ENCODE measurements at places on chromosomes 12 and 14.

GRCh38 chr12:111076199-111076598 is 155.8 kb upstream of the MYL2 start:
- no peak for DNase-seq

GRCh38 chr12:44184499-44185206 is 348.8 kb downstream of the TMEM117 start:
- no peak for DNase-seq

- no peak for DNase-seq
These were observed 3.4 kb downstream of the JAG2 start for GRCh38 chr14:105165134-105165704.

DNA sequence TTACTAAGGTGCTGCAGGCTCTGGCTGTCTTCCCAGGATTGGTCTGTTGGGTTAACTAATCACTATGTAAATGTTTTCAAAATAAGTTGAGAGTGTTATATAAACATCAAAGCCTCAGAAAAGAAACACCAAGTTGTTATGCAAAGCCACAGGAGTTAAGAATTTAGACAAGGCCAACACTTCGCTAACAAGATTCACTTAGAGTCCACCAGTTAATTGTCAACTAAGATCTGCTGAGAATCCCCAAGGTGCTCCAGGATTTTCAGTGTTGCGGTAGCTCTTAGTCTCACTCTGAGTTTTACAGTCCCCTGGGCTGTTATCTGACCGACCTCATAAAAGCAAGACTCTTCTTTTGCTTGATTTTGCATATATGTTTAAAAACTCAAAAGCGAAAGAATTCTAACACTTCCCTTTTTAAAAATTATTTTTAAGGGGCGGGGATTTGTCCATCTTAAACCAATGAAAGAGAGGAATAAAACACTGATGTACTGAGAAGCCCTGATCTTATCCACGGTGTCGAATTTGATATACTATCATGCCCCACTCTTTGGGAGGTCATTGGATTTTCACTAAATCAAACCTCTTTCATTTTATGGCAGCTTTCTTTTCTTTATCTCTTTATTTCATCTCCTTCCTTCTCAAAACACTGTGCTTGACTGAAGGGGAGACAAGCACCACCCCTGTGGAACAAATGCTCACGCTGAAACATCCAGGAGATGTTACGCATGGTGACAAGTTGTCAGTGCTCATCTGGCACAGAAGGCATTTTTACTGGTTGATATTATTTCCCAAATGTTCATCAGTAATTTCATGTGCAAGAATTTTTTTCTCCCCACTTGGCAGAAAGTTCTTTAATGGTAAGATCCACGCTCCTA is 7.0 kb downstream of the NIN start:
- no peak for DNase-seq

DNA sequence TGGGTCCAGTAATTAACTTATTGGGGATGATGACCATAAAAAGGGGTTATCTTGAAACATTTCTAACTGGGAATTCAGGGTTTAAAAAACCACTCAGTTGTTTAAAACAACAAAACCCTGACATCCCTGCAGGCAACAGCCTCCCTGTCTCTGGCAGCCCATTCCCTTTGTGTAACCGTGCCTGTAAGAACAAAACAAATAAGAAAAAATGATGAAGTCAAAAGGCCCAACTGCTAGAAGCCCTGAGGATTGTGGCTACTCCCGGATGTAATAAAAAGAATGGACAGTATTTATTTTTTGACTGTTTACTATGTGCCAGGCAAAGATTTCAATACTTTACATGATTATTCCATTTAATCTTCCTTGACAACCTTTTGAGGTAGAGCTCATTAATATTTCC is 75.3 kb downstream of the TMCC3 start:
- DNase-seq = no peak

DNA sequence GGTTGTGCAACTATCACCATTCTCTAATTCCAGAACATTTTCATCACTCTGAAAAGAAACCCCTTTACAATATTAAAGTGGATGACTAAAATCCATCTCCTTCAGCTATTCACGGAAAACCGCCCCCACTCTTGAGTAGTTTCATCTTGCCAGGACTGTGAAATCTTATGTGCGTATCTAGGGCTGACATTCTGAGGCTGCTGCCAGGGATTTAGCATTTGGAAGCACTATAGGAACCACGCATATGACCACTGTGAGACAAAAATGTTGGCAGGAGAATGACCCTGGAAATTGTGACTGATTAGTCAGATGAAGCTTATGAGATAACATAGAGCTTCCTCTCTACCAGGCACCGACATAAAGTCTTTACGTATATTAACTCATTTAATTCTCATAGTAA is 305.2 kb upstream of the PDE3A start:
- DNase-seq = no peak

Data from endodermal cell (in vitro differentiated cells).